ENCODE measurements at places on chromosomes 12 and 14.

- DNase-seq = no peak
Observed at GRCh38 chr12:28083840-28084678, 106.2 kb upstream of the CCDC91 start.

GRCh38 chr14:67863223-67863622, 43.6 kb downstream of the RAD51B start:
- DNase-seq = no peak

DNA sequence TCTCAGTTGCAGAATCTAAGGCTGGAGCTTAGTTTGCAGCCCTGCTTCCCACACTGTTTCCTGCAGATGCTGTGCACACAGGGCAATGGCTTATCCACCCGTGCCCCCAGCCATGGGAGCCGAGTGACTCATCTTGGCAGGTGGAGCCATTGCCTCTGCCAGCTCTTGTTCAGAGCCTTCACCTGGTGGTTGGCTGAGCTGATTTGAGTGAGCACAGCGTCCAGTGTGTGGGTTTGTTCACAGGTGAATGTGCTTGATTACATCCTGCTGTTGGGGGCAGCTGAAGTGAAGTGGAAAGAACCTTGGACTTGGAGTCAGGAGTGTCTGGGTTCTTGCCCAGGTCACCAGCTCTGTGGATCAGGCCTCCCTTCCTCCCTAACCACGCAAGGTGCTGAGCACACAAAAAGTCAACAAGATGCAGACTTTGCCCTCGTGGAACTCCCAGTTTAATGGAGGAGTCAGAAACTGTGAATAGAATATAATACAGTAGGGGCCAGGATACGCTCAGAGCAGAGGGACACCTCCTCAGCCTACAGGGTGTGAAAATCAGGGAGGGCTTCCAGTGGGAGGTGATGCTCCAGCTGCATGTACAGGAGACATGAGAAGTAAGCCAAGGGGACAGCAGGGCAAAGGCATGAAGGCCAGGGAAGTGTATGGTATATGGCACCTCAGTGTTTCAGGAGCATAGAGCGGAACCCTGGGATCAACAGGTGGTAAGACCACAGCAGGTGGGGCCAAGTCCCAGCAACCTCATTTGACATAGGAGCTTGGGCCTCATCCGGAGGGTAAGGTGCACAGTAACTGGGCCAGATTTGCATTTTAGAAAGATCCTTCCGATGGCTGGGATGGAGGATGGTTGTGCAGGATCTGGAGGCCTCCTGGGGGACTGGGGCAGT, 22.8 kb downstream of the JDP2 start:
- no peak for DNase-seq

GRCh38 chr14:104514156-104514848, 65.3 kb upstream of the C14orf180 start:
- no peak for DNase-seq

GRCh38 chr12:51028813-51029150, 2.6 kb upstream of the SLC11A2 start:
- DNase-seq = no peak

GRCh38 chr12:49974231-49974675, 1.5 kb downstream of the AQP6 start:
- DNase-seq = peak; percentile 41

DNA sequence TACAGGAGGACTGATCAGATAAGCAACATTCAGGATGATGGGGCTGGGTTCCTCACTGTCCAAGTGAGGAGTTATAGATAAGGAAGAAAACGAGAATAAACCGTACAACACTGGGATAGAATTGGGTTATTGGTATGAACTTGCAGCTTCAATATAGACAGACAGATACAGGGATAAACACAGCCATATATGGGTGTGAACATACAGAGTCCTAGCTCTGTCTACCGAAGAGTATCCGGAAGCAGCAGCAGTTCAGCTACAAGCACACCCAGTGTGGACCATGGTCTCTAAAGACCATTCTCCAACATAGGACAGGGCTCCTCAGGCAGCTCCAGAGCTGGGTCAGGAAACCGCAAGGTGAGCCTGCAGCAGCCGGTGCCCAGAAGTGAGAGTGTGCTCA, 40.8 kb downstream of the CDC42BPB start:
- DNase-seq = no peak

Data from NCI-H510A (cell line).